NCI-H226 (cell line): ENCODE measurements at places on chromosomes 16 and 17.

DNA sequence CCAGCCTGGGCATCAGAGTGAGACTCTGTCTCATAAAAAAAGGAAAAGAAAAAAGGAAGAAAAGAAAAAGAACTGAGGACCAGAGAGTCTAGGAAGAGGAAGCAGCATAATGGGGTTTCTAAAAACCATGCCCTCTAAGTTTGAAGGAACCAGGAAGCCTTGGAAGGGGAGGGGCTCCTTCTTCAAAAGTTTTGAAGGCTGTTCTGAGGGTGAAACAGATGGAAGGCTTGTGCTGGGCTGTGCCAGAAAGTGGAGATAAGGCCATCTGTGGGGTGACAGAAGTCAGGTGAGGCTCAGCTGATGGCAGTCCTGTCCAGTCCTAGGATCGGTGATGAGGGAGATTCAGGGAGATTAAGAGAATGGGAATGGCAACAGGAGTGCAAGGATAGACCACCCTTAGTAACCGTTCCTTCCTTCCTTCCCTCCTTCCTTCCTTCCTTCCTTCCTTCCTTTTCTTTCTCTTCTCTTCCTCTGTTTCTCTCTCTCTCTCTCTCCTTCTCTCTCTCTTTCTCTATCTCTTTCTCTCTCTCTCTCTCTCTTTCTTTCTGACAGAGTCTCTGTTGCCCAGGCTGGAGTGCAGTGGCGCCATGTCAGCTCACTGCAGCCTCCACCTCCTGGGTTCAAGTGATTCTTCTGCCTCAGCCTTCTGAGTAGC, 182.6 kb downstream of the NTN1 start:
- no peak for DNase-seq

- no peak for DNase-seq
These were observed 22.6 kb upstream of the USP10 start for GRCh38 chr16:84677017-84677803.

DNA sequence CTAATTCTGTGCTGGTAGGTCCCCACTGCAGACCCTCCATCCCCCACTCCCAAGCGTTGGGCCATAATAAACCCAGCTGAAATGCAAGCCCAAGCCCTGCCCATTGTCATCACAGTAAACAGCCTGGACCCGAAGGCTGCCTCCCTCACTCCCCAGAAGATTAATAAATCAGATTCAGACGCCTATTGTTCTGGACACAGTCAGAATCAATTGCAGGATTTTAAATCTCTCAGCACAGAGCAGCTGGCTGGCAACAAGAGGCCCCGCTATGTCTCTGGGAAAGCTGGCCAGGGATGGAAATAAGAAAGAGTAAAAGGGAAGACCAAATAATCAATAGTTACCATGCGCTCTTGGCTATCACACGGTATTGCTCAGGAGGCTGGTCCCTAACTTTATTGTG, 93.9 kb downstream of the C17orf67 start:
- DNase-seq = no peak

GRCh38 chr17:40777459-40777858, 4.9 kb downstream of the KRT27 start:
- no peak for DNase-seq

- no peak for DNase-seq
These were observed 154.2 kb downstream of the PITPNC1 start for GRCh38 chr17:67531291-67531690.

DNA sequence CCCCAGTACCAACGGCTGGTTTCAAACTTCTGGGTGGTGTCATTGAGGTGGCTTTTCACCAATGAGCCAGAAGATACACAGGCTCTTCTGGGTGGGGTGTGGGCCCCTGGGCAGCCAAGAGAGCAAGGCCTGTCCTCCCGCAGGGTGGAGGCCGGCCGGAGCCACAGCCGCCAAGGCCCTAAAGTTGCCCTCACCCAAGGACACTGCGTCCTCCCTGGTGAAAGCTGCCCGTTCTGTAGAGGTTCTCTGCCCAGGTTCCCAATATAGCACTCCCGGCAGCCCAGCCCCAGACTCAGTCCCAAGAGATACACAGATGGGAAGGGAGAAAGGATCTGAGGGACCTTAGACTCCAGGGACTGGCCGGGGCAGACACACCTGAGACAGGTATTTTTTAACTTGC, 10.7 kb upstream of the CACNG1 start:
- no peak for DNase-seq

GRCh38 chr17:13016881-13017654, 759 bp downstream of the ELAC2 start:
- no peak for DNase-seq

DNA sequence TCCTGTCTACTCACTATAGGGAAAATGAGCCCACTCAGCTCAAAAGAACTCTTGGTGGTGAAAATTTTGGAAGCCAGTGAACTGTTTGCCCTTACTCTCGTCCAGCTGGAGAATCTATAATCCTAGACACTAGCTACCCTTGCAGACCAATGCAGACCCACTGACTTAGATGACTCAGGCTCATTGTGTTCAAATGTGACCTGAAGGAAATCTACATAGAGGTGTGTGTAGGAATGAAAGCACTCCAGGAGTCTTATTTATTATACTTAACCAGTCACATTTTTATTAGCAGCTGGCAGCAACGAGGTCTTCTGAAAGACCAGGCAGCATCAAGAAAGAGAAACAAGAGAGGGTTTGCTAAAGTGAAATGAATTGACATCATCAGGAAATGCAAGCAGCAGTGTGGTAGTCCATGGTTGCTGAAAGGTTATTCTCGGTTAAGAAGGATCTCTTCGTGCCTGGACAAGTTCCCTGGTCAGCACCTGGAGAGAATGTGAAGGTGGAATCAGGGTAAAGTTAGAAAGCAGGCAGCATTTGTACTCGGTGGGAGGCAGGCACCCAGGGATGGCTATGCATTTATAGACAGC, 1.4 kb downstream of the KRTAP29-1 start:
- DNase-seq = no peak

DNA sequence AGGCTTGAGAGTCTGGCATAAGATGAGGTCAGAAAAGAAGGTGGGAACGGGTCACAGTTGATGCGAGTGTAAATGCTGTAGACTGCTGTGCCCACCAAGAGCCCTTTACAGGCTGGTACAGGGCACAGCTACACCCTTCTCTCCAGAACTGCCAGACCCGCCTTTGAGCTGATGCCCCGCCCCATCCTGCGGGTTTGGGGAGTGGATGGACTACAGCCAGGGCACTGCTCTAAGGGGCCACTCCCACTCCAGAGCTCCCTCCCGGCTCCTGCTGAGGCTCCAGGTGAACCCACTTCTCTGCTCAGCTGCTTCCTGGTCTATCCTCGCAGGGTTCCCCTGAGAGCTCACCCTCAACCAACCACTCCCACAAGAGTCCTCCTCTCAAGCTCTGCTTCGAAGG, 12.3 kb downstream of the MEIOB start:
- no peak for DNase-seq
